NCI-H510A (cell line): ENCODE measurements at places on chromosomes 12 and 14.

DNA sequence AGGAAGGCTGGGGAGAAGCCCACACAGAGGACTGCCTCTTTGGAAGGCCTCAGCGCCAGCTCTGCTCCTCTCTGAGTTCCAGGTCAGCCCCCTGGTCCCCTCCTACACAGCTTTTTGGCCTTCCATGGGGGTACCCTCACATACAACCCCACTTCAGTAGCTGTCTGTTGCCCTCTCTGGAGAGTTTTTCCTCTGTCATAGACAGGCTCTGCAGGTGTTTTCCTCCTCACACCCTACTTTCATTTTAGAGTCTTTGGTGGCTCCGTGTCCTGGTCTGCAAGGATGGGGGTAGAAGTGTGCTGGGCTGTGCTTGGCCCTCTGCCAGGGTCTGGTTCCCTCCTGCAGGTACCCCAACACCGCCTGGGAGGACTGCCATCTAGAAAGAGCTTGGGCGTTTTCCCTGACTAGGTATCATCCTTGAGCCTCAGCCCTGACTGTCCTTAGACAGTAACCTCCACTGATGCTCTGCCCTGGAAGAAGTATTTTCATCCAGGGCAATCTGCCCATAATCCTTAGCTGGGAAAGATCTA is 15.1 kb downstream of the ZDHHC22 start:
- no peak for DNase-seq

- DNase-seq = no peak
Observed at GRCh38 chr12:50606675-50607375, 102.0 kb downstream of the DIP2B start.

DNA sequence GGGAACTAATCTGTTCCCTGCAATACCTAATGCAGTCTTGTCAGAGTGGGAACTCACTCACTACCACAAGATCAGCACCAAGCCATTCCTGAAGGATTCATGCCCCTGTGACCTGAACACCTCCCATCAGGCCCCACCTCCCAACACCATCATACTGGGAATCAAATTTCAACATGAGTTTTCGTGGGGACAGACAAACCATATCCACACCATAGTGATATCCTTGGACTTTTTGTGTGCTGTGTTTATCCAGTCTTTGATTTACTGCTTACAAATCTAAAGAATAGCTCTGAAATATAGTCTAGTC is 243.5 kb downstream of the FBXL14 start:
- no peak for DNase-seq

- peak; percentile 9 for DNase-seq
Observed at GRCh38 chr14:60348211-60348610, 99.2 kb downstream of the PPM1A start.

DNA sequence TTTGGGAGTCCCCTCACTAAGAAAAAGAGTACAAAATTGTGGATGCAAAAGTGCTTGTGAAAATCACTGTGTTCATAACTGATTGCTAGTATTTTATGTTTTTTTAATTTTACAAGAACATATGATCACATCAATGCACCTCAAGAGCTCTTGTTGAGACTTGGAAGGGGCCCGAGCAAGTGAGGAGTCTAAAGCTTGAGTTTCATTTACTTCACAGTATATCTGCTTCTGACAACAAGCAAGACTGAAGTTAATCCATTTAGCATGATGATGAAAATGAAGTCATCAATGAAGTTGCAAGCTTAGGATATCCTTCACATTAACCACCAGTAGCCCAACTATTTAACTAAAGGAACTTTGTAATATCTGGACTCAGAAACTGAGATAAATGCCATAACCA is 182.5 kb upstream of the DIO2 start:
- DNase-seq = no peak

DNA sequence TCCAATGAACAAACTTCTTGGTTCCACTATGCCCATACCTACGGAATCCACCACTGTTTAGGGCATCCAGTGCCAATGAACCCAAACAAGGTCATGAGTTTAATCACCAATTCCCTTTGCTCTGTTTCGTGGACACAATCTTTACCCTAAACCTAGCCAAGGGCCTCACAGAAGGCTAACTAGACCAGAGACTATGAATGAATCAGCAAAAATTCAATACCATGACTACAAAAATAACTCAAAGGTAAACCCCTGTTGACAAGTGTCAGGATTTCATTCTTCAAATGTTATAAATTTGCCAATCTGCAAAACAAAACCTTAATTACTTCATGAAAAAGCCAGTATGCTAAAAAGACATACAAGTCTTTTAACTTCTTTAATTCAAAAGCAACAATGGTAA is 96.7 kb downstream of the CEP128 start:
- no peak for DNase-seq

DNA sequence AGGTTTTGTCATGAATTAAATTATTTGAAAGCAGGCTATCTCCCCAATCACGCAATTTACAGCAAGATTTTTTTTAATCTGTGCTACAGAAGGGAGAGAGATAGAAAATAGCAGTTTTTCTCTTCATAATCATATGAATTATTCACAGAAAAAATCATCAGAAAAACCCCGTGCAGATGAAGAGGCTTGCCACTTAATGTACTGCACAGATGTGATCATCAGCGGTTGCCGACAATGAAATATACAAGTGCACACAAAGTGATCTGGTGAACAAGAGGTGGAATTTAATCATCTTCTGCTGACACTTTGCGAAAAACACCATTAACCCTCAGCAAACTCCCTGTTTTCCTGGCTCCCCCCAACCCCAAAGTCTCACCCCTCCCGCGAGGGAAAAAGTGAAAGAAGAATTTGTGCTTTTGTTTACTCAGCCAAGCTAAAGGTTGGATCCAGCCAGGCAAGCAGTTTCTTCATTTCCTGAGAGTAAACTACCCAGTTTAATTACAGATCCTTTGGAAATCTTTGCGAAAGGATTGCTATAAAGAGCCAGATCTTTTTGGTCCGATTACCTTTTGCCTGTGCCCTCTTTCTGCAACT is 3.1 kb upstream of the LMO3 start:
- no peak for DNase-seq
